SW480 (cell line): ENCODE measurements at places on chromosomes 16 and 17.
A peak's percentile ranks its signal among the peaks of the same experiment; 100 is the strongest.

- no peak for DNase-seq
Observed at GRCh38 chr17:1180958-1181752, 1.4 kb upstream of the ABR start.

DNA sequence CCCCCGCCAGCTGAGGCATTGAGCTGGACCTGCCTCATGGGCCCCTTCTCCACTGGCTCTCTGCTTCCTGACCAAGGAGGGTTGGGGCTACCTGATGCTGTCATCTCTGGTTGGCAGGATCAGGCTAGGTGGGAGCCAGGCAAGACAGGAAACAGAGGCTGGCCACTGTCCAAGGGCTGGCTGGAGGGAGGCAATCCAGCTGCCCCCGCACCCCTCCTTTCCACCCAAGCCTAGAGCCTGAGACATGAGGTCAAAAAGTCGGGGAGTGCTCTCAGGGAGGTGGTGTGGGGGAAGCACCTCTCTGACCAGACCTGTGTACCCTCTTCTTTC lies 14.5 kb downstream of the NGFR start:
- DNase-seq, result no peak

GRCh38 chr17:36602924-36603384 lies 1.6 kb downstream of the MRM1 start:
- DNase-seq, result peak; percentile 66

- DNase-seq, result no peak
Observed at GRCh38 chr17:77127735-77128361, 12.9 kb upstream of the SEC14L1 start.

- DNase-seq, result no peak
Observed at GRCh38 chr16:54165912-54166865, 120.4 kb downstream of the IRX3 start.

- no peak for DNase-seq
Observed at GRCh38 chr17:46984341-46984740, 5.3 kb upstream of the RPRML start.

DNA sequence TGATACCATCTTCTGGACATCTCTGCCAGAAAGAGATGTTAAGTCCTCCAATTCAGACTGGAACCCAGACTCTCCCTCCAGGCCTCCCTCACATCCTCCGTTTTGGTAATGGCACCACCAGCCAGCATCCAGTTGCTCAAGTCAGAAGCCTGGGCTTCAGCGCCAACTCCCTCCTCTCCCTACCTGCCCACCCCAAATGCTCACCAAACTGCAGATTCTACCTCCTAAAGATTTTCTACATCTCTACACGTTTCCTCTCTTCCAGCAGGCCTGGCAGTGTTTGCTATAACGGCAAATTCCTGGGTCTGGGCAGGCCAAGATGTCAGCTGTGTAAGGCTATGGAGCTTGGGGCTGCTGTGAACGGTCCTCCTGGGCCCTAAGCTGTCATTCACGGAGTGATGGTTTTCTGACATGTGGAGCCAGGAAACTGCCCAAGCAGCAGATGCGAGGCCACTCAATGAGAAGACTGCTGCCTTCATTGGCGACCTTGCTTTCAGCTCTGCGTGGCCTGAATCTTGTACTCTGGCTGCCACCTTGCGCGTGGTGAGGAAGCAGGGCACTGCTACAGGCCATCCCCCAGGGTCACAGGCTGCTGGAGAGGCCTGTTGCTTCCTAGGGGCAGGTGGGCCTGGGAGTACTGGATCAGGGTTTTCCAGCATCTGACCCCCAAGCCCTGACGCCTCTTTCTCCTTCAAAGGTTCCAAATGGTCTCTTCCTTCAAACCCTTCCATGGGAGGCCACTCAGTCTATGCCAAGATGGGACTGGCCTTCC lies 37.7 kb downstream of the TBX4 start:
- no peak for DNase-seq

DNA sequence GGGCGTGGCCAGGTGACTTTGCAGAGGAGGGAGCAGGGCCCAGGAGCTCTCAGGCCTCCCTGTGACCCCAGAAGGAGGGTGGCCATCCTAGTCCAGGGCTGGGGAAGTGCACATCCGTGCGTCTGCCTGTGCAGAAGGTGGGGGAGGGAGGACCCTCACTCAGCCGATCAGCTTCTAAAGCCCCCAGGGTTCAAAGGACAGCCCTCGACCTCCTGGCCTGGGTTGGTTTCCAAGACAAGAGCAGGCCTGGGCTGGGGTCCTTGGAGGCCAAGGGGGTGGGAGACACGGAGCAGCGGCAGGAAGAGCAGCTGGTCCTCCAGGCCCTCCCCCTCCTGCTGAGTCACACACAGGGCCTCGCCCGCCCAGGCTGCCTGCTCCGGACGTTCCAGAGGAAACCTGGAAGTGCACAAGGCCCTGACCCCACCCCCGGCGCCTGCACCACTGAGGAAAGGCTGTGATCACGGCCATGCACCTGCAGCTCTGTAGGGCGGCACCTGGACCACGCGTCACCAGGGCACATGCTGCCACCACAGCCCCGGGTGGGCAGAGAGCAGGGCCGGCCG lies 67.1 kb upstream of the ZNF469 start:
- DNase-seq, result peak; percentile 91

DNA sequence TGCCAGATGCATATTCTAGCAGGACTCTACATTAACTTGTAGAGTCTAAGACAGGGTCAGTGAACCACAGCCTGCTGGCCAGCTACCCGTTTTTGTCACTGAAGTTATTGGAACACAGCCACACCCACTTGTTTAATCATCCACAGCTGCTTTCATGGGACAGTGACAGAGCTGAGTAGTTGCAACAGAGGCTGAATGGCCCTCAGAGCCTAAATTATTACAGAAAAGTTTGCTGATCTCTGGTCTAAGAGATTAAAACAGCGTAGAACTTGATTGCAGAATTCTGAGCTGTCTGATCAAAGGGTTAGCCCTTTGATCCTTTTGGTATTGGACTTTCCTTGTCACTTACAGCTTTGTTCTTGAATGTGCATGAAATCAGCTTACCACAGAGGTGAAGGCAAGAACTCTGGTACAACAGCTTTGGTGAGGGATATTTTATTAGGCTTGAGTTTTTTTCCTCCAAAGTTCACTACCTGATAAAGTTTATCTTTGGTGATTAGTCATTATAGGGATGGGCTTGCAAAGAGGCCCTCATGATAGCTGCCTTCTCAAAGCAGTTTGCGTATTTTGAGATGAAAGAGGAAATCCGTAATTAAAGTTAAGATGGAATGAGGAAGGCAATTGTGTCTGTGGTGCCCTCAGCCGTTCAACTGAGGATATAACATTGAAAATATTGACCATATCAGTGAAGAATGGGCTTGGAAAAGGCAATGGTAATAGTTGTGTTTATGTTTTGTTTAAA lies 23.6 kb downstream of the ALDH3A2 start:
- peak; percentile 39 for DNase-seq

- DNase-seq, result peak; percentile 70
Observed at GRCh38 chr16:83956336-83957289, 3.6 kb downstream of the OSGIN1 start.

GRCh38 chr17:33777674-33778073 lies 477.4 kb upstream of the CCL2 start:
- DNase-seq, result no peak
